Fibroblast of the aortic adventitia (primary cell): ENCODE measurements at places on chromosomes 6 and 20. TPM values are rescaled to one million over a fixed set of nuclear protein-coding genes. Genes with fewer than 3 reads are reported as not detected.

SLC17A9 gene
- 0.41 and 2.0 TPM in 2 replicates for total RNA-seq

OPN5 gene
- total RNA-seq, result under 0.01 TPM in 1 of 2 replicates, not detected in the other

GPR6 gene
- not detected in 2 replicates for total RNA-seq

PSORS1C2 gene
- total RNA-seq, result not detected in 2 replicates

MLN gene
- not detected in 2 replicates for total RNA-seq

OR12D1 gene
- not detected in 2 replicates for total RNA-seq

PAX1 gene
- not detected in 2 replicates for total RNA-seq

GRM4 gene
- 0.08 TPM in 1 of 2 replicates, not detected in the other for total RNA-seq

HLA-DRA gene
- total RNA-seq, result 0.45 TPM in 1 of 2 replicates, not detected in the other

KCNG1 gene
- 3.0 and 13.3 TPM in 2 replicates for total RNA-seq

COL9A3 gene
- total RNA-seq, result 0.36 and 0.98 TPM in 2 replicates

CLVS2 gene
- not detected in 2 replicates for total RNA-seq
